T-helper 17 cell (primary cell): ENCODE measurements at places on chromosomes 7 and 10. TPM values are rescaled to one million over a fixed set of nuclear protein-coding genes. Genes with fewer than 3 reads are reported as not detected.

DNA sequence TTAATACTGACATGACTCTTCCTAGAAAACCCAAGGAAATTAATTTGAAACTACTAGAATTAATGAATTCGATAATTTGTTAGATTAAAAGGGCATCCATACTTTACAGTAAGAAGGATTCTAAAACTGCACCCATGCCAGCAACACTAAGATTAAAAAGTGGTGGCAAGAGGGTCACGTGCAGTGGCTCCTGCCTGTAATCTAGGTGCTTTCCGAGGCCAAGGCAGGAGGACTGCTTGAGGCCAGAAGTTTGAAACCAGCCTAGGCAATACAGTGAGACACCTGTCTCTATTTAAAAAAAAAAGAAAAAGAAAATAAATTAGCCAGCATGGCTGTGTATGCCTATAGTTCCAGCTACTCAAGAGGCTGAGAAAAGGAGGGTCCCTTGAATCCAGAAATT, 58.2 kb downstream of the SRPK2 start:
- DNase-seq: no peak
- no peak overlapping the region for H3K4me3 ChIP-seq
- H3K27ac ChIP-seq: no peak overlapping the region
- H3K4me1 ChIP-seq: peaks cover 23% of the 10 kb centered on the region
- H3K27me3 ChIP-seq: no peaks in the 10 kb centered on the region
- peaks cover 3% of the 10 kb centered on the region for H3K36me3 ChIP-seq

Gene DPYSL4
- 3.3 TPM for total RNA-seq

DNA sequence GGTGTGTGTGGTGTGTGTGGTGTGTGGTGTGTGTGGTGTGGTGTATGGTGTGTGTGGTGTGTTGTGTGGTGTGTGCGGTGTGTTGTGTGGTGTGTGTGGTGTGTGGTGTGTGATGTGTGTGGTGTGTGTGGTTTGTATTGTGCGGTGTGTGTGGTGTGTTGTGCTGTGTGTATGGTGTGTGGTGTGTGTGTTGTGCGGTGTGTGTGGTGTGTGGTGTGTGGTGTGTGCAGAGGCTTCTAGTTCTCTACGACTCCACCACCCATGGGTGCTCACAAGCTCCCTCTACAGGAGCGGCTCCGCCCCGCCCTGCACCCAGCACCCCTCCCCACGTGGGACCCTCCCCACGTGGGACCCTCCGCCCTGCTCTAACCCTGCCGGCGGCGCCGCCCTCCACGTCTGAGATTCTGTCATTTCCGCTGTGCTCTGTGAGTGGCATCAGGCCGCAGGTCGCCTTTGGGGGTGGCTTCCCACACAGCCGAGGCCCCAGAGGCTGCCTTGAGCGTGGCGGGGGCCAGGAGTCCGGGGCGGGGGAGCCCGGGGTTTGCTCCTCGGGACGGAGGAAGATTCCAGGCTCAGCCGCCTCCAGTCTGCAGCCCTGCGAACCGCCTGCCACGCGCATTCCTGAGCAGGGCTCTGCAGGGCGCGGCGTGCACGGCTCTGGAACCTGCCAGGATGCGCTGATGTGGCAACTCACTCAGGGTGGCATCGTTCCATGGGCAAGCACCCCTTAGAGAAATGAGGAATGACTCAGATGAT, 37.0 kb upstream of the DNAJB6 start:
- H3K27ac ChIP-seq: peak overlapping the region; percentile 97
- peaks cover 39% of the 10 kb centered on the region for H3K4me1 ChIP-seq
- DNase-seq: peak; percentile 33
- no peaks in the 10 kb centered on the region for H3K27me3 ChIP-seq
- H3K36me3 ChIP-seq: no peaks in the 10 kb centered on the region

DNA sequence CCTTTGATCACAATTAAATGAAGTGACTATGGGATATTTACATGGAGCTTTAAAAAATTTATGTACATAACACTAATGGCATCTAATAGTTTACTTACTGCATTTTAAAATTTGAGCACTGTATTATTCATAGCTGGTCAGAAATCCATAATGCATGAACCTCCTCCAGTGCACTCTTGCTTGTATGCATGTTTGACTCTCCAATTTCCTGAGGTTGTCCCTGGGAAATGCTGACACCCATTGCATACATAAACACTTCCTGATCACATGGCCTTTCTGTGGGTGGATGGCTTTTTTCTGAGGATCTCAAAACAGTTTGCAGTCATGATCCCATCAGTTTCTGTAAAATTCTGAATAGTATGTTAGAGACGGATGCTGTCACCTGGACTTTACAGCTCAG, 577.8 kb downstream of the REEP3 start:
- no peak overlapping the region for H3K4me3 ChIP-seq
- DNase-seq: no peak
- no peaks in the 10 kb centered on the region for H3K4me1 ChIP-seq
- H3K36me3 ChIP-seq: no peaks in the 10 kb centered on the region

DNA sequence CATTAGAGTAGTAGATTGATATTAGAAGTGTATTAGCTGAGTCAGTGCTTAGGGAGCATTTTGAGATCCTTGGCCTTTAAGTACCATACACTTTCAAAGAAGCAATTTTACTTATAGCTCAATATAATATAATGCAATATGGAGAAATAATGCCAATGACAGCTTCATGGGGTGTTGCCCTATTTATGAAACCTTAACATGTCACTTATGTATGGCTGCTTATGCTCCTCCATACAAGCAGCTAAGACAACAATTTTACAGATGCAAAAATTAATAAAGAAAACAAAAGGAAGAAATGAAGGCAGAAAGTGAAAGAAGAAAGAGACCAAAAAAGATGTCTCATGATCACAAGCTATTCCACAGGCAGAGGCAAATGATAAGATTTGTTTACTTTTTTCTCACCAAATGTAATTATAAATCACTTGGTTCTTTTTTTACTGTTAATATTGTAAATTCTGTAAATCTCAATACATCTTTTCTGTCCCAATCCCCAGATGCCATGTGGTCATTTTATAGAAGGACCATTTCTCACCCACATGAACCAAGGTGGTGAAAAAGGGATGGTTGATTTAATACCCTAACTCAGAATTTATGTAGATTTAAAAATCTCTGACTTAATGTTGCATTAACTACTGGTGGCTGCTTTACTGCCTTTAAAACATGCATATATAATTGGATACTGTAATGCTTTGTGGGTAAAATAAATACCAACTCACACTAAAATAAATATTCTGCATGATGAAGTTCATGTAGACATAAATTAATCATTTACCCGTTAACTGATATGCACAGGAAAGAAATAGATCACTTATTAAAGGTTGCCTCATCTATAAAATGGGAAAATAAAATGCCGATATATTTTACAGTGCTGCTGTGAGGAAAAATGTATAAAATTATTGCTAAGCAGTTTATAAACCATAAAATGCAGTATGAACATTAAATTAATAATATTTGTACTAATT, 33.5 kb upstream of the RHOBTB1 start:
- DNase-seq: no peak
- no peak overlapping the region for H3K27ac ChIP-seq
- no peaks in the 10 kb centered on the region for H3K4me1 ChIP-seq

DNA sequence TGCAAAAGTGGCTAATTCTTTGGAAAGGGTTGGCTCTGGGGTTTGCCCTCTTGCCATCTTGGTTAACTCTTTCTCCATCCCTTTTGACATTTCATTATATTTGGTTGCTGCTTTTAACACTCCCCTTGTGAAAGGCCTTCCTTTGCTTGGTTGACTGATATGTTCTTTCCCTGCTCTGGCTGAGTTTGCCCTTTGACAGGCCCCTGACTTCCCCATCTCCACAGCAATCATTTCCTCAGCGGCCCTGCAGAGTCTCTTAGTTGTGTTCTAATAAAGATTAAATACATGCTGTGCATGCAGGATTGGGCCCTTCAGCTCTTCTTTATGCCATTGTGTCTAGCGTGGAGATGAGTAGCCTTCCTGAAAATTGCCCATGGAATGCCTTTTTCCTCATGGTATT, 84.5 kb upstream of the CSTF2T start:
- no peaks in the 10 kb centered on the region for H3K4me1 ChIP-seq
- H3K4me3 ChIP-seq: no peak overlapping the region
- no peaks in the 10 kb centered on the region for H3K27me3 ChIP-seq
- H3K27ac ChIP-seq: no peak overlapping the region
- H3K36me3 ChIP-seq: no peaks in the 10 kb centered on the region

- no peak for DNase-seq
- no peak overlapping the region for H3K27ac ChIP-seq
- H3K4me3 ChIP-seq: no peak overlapping the region
- peaks cover 12% of the 10 kb centered on the region for H3K4me1 ChIP-seq
- H3K36me3 ChIP-seq: no peaks in the 10 kb centered on the region
Measured at GRCh38 chr10:12466704-12467305, 117.5 kb downstream of the CAMK1D start.

DNA sequence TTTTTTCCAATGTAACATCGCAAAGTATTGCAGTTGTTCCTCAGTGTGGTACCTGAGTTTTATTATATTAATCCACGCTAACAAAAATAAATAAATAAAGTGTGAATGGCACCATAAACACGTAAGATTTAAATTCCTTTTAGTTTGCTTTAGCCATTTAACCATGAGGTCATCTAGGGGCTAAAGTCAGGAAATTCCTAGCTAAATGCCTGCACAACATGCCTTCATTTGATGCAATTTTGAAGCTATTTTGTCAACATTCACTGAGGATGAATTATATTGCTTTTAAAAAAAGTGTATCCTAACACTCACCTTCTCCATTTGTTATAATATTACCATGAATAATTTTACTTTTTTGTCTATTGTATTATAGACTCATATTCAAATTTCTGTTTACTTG, 714.4 kb downstream of the GATA3 start:
- H3K4me1 ChIP-seq: no peaks in the 10 kb centered on the region
- no peak for DNase-seq
- H3K27me3 ChIP-seq: peaks cover 11% of the 10 kb centered on the region
- no peaks in the 10 kb centered on the region for H3K36me3 ChIP-seq

DNA sequence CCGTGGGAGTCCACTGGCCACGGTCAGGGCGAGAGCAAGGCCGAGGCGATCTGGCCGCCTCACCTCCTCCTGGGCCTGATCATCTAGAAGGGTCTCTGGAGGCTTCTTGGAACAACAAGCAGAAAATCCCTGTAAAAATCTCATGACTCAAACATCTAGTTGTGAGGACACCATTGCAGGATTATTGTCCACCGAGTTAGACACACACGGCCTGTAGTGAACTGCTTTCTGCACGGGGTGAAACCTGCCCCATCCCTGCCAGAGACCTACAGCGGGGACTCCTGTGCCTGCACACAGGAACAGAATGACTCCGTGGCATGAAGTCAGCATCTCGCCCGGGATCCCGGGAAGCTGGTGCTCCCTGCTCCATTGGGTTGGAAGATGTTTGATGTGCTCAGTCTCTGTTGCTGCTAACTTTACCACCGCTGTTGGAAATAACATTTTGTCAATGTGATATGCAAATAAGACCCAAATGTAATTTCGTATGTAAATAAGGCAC, 267.0 kb upstream of the TCERG1L start:
- no peaks in the 10 kb centered on the region for H3K36me3 ChIP-seq
- H3K4me3 ChIP-seq: no peak overlapping the region
- no peaks in the 10 kb centered on the region for H3K4me1 ChIP-seq
- H3K27me3 ChIP-seq: peaks cover 5% of the 10 kb centered on the region

DNA sequence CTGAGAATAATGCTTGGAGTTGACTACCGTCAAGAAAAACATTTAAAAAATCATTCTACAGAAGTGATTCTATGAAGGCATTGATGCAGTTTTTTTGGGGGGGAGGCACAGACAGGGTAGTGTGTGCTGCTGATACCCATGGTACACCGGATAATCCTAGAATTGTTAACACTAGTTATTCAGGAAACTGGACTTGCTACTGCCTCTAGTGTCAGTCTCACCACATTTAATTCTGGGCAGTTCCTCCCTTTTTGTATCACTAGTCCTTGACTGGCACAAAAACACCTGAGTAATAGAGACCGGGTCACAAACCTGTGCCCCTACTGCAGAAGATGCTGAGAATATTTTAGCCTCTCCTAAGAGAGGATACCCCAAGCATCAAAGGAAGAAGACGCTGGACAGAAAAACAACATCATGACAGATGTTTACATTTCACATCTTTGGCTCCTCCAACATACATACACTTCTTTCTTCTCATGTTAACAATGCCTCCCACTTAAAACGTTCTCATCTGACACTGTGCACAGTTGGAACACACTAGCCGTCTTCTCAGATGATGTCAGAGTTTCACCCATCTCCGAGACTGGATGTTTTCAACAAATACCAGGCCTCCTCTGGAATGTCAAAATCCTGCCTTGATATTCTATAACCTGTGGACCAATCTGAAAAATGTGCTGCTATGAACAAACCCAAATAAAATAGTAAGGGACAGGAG, 13.1 kb upstream of the TCAF1 start:
- H3K27me3 ChIP-seq: peaks cover 39% of the 10 kb centered on the region
- no peaks in the 10 kb centered on the region for H3K36me3 ChIP-seq
- no peak for DNase-seq
- H3K27ac ChIP-seq: no peak overlapping the region
- H3K4me3 ChIP-seq: no peak overlapping the region

Gene FZD1
- 0.17 TPM for total RNA-seq

DNA sequence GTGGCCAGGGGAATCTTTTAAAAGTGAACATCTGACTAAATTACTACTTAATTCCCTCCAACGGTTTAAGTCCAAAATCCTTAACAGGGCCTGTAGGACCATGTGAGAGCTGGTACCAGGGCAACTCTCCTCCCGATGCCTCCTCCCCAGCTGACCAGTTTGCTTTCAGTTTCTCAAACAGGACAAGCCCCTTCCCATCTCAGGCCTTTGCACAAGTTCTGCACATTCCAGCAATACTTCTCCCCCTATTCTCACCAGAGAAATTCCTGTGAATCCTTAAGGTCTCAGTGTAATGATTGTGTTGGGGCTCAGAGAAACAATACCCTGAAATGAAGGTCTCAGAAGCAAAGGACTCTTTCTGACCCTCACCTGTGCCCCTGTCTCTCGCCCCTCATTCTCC, 8.0 kb upstream of the CALHM1 start:
- no peak overlapping the region for H3K4me3 ChIP-seq
- no peaks in the 10 kb centered on the region for H3K36me3 ChIP-seq
- DNase-seq: no peak
- H3K27ac ChIP-seq: peak overlapping the region; percentile 4

GRCh38 chr7:47669901-47670384, 88.0 kb upstream of the TNS3 start:
- no peak overlapping the region for H3K27ac ChIP-seq
- no peak overlapping the region for H3K4me3 ChIP-seq
- no peaks in the 10 kb centered on the region for H3K36me3 ChIP-seq
- peaks cover 5% of the 10 kb centered on the region for H3K27me3 ChIP-seq
- H3K4me1 ChIP-seq: no peaks in the 10 kb centered on the region
- no peak for DNase-seq

Gene CPED1
- 0.40 TPM for total RNA-seq

Gene STN1
- total RNA-seq: 47.0 TPM

GRCh38 chr7:142345811-142346210, 88.0 kb upstream of the PRSS58 start:
- no peaks in the 10 kb centered on the region for H3K36me3 ChIP-seq
- H3K4me1 ChIP-seq: peaks cover 6% of the 10 kb centered on the region
- no peak for DNase-seq

Gene PI4K2A
- 23.3 TPM for total RNA-seq

Gene UBTD1
- 1.1 TPM for total RNA-seq

Gene CTAGE15
- total RNA-seq: 0.73 TPM

Gene DNAJB6
- 278 TPM for total RNA-seq
